CD4-positive, alpha-beta T cell treated with Interleukin-4 for 4 hours (primary cell): ENCODE measurements at places on chromosomes 1 and 21.

GRCh38 chr21:37555672-37556261 is 189.2 kb downstream of the DYRK1A start:
- DNase-seq: no peak

GRCh38 chr1:101167891-101168290 is 68.9 kb upstream of the S1PR1 start:
- no peak for DNase-seq

- no peak for DNase-seq
Measured at GRCh38 chr21:41269535-41269934, 47.1 kb upstream of the FAM3B start.

GRCh38 chr1:169753549-169753948 is 19.7 kb upstream of the SELE start:
- no peak for DNase-seq

- DNase-seq: no peak
Measured at GRCh38 chr21:22224261-22224660, 1226.1 kb downstream of the NCAM2 start.

GRCh38 chr1:230510496-230510895 is 84.4 kb upstream of the PGBD5 start:
- DNase-seq: no peak

GRCh38 chr1:5793516-5793915 is 198.7 kb downstream of the NPHP4 start:
- no peak for DNase-seq
